ENCODE measurements at places on chromosomes 3 and 15.

DNA sequence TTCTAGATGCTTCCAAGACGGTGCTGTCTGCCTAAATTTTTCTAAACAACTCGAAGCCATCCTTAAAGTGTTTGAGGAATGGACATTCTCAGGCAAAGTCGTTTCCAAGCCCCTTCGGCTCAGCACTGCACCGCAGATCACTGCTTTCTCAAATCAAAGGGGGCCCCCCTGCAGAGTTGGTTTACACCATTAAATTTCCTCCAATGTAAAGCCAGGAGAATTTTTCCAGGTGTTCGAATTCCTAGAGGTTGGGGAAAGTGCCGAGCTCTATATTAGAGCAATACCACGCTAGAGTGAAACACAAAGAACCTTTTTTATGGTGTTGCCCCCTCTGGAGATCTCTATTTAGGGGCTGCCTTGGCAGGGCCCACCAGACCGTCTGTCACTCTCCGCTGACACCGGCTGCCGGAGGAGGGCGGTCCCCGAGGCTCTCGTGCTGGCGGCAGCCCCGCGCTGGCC, 277.9 kb upstream of the NR2F2 start:
- no peak for DNase-seq

- DNase-seq = no peak
Observed at GRCh38 chr3:149879872-149880271, 66.9 kb downstream of the RNF13 start.

DNA sequence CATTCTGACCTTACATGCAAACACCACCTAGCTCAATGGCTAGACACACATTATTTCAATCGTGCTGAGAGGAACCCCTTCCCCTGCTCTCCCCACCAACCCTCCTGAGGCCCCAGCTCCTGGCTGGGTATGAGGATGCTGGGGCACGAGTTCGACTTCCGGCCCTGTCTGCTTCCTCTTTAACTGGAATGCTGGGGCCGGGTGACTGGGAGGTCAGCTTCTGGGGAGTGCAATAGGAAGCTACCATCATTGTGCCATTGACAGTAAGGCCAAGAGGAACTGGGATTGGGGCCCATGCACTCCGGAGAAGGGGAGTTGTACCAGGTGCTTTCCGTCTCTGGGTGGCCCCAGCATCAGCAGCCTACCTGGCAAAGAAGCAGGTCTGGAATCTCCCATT, 15.6 kb upstream of the TLE3 start:
- DNase-seq = no peak

DNA sequence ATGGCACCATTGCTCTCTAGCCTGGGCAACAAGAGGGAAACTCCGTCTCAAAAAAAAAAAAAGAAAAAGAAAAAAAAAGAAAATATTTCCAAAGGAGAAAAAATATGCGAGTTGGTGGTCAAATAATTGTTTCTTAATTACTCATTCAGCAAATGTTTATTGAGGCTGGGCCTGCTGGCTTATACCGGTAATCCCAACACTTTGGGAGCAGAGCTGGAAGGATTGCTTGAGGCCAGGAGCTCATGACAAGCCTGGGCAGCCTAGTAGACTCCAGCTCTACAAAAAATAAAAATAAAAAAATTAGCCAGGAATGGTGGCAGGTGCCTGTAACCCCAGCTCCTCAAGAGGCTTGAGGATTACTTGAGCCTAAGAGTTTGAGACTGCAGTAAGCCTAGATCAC, 4.1 kb downstream of the KNL1 start:
- no peak for DNase-seq

DNA sequence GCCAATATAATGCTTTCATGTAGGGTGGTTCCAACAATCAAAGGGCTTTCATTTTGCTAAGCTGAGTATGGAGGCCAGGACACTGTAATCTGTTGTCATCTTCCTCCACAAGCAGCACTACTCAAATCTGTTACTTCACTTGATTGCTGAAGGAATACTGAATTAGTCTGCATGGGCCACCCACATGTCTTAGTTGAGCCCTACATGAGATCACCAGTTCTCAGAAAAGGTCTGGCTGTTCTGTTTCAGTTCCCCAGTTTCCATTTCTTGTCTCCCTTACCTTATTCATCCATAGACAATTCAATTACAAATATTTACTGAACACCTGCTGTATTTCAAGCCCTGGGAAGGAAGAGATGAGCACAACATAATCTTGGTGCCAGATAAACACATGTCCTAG, 119.2 kb downstream of the FHIT start:
- DNase-seq = no peak

- DNase-seq = no peak
Observed at GRCh38 chr3:149909923-149910322, 60.8 kb downstream of the PFN2 start.

DNA sequence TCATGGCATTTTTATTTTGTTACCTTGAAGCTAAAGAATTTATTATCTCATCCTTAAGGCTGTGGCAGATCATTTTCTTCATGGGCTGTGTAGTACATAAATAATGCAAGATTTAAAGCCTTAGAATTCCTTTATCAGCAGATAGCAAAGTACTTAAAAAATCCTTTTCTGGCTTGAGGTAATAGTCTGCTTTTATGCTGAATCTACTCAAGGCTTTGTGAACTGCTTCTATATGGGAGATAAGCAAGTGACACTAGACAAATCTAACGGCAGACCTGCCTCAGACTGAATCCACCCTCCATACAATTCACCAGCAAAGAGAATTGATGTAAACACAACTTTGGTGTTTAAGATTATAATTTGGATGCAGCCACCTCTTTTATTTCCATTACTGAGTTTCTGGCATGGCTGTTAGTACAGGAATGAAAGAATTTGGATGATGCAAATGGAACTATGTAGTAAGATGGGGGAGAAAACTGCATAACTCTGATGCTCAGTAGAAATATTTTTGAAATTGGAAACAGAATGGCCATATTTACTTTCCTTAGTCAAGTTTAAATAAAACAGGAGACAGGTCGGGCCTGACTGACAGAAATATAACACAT, 1121.5 kb downstream of the NAALADL2 start:
- DNase-seq = no peak

DNA sequence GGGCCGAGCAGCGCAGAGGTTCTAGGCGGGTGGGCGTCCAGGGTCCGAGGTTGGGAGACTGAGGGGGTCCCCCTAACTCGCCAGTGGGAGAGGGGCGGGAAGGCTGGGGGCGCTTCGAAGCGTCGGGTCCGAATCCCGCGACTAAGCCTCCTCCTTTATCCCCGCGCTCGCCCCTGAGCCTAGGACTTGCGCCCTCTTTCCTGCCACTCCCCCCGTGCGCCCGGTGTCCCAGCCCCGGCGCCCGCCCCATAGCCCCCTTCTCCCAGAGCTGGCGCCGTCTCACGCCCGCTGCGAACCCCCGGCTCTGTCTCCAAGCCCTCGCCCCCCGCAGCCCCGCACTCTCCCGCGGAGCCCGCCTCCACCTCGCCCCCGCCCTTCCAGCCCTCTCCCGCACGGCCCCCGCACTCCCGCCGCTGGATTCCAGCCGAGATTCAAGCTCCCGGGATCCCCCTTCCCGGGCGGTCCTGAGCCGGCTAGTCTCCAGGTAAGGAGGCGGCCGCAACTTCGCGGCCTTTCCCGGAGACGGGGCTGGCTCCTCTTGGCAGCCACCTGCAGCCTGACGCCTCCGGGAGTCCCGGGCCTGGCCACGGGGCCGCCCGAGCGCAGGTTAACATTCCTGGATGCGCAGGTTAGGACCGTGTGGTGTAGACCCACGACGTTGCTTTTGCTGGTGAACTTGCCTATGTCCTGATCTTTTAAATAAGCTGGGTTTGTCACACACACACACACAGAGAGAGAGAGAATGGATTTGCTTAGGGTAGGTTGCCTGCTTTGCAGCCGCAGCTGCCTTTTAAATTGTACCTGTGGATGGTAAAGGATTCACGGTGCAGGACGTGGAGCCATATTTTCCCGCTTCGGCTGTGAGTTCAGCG, 563 bp downstream of the PXYLP1 start:
- DNase-seq = no peak

GRCh38 chr3:158780766-158781165, 21.1 kb upstream of the MFSD1 start:
- DNase-seq = no peak

DNA sequence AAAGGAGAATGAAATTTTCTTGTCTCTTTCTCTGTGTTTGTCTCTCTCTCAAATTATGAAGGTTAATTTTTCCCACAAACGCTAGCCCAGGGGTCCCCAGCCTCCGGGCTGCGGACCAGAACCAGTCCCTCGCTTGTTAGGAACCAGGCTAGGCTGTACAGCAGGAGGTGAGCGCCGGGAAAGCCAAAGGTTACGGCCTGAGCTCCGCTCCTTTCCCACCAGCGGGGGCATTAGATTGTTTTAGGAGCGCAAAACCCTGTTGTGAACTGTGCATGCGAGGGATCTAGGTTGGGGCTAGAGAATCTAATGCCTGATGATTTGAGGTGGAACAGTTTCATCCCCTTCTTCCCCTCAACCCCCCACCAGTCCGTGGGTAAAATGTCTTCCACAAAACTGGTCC, 74.7 kb upstream of the ZNF385D start:
- no peak for DNase-seq

- DNase-seq = no peak
Observed at GRCh38 chr15:38205526-38206272, 46.9 kb upstream of the SPRED1 start.

DNA sequence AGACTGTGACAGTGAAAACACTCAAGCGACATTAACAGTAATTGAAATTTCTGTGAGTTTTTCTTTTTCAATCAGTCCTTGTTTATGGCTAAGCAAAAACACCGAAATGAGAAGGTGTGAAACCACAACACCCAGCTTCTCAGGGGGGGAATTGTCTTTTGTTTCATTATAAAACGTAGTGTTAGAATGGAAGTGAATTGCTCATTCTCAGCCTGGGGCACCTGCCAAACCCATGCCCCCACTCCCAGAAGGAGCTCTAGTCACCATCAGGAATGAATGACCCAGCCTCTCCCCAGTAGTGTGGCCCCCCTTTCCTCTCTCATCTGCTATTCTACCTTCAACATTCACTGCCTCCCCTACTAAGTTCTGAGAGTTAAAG, 185.8 kb upstream of the CFAP20DC start:
- DNase-seq = no peak

- no peak for DNase-seq
Observed at GRCh38 chr15:64749167-64749566, 26.2 kb downstream of the RBPMS2 start.

- no peak for DNase-seq
Observed at GRCh38 chr15:28990390-28990789, 104.6 kb downstream of the APBA2 start.

- DNase-seq = no peak
Observed at GRCh38 chr3:183312433-183312832, 59.4 kb downstream of the B3GNT5 start.

GRCh38 chr15:69909719-69910444, 187.8 kb downstream of the TLE3 start:
- no peak for DNase-seq

DNA sequence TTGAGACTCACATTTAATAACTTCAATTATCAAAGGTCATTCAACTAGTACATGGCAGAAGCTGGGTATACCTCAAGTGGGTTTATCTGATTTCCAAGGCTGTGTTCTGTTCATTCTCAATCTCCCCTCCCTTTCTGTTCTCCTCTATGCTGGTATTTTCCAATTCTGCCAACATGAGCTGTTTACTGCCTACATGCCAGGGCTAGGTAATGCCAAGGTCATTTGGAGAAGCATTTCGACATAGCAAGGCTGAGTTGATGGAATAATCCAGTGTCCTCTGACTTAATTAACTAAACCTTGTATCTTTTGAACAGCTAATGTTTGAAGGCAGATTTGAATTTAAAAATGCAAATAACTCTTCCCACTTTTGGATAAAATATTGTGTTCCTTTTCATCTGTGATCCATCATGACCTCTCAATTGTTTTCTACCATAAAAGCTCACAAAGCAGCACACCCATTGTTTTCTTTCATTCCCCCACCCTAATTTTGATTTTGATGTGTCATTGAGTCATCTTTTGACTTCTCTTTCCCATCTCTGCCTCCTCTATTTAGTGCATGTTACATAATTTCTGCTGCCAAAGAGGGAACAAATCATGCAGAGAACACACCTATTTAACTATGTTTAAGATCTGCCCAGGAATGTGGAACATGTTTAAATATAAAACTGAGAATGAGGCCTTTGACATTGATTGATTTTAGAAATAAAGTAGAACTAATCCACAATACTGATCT, 308.8 kb upstream of the NR2E3 start:
- no peak for DNase-seq

DNA sequence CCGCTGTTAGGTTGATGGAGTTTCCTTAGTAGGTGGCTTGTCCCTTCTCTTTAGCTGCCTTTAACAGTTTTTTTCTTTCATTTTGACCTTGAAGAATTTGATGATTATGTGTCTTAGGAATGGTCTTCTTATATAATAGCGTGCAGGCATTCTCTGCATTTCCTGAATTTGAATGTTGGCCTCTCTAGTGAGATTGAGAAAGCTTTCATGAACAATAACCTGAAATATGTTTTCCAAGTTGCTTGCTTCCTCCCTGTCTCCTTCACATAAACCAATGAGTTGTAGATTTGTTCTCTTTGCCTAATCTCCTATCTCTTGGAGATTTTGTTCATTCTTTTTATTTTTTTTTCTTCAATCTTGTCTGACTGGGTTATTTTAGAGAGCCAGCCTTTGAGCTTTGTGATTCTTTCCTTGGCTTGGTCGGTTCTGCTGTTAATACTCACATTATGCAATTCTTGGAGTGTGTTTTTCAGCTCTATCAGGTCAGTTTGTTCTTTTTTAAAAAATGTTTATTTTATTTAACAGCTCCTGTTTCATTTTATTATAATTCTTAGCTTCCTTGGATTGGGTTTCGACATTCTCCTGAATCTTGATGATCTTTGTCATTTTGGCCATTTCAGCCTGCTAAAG, 627.9 kb downstream of the SI start:
- DNase-seq = no peak

DNA sequence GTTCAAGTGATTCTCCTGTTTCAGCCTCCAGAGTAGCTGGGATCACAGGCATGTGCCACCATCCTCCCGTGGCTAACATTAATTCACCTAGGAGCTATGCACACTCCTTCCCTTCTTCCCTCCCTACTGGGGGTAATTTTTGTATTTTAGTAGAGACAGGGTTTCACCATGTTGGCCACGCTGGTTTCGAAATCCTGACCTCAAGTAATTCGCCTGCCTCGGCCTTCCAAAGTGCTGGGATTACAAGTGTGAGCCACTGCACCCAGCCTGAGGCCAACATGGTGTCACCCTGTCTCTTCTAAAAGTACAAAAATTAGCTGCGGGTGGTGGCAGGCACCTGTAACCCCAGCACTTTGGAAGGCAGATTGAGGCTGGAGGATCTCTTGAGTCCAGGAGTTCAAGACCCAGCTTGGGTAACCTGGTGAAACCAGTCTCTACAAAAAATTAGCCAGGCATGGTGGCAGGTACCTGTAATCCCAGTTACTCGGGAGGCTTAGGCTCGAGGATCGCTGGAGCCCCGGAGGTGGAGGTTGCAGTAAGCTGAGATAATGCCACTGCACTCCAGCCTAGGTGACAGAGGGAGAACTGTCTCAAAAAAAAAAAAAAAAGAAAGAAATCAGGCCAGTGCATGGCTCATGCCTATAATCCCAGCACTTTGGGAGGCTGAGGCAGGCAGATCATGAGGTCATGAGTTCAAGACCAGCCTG, 6.1 kb downstream of the RNU5B-1 start:
- no peak for DNase-seq

Data from stimulated activated CD4-positive, alpha-beta T cell treated with anti-CD3 and anti-CD28 coated beads, Interleukin-12 subunit alpha, Interleukin-12 subunit beta, amount 100 ng/mL, for 24 hours (primary cell).